ENCODE measurements at places on chromosomes 11 and 22.

DNA sequence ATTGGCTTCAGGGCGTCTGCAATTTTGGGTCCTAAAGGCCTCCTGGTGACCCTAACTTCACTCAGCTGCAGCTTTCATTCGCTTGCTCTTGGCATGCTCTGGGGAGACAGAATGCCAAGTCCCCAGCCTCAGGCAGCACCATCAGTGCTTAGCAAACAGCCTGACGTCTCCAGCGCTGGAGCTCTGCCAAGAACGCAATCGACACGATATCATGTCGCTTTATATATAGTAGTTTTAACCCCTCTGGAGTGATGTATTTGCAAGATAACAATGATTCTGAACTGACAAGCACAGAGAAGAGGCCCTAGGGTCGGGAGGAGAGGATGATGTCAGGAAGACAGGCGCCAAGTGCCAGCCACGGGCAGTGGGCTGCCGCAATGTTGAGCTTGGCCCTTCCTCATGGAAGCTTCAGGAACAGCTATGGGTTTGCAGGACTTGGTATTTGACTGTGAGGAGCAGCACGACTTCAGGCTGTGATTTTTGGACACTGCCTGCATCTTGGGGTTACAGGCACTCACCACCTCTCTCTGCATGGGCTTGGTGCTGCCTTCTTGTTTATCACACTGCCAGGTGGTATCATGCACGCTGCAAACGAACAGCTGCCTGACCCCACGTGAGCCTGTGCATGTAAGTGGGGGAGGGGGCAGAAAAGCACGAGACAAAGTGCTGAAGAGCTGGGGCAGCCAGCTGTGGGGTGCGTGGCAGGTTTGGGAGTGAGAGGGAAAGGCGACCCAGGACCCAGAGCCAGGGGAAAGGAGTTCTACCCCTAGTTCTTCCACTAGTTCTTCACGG, 26.1 kb downstream of the B3GAT1 start:
- DNase-seq: no peak

DNA sequence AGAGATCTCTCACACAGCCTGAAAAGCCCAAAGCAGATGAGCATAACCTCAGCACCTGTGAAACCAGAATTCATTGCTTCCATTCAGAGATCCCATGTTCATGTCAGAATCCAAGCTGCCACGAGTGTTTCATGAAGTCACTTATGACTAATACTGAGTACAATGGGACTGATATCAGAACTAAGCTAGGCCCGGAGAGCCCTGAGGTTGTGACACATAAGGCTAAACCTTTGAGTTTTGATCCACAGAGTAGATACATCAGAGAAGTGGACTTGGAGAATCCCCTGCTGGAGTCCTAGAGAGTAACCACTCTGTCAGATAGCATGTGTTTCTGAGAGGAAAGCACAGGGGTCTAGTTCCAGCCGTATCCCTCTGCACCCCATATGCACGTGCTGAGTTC, 890 bp upstream of the GLYATL1 start:
- no peak for DNase-seq

DNA sequence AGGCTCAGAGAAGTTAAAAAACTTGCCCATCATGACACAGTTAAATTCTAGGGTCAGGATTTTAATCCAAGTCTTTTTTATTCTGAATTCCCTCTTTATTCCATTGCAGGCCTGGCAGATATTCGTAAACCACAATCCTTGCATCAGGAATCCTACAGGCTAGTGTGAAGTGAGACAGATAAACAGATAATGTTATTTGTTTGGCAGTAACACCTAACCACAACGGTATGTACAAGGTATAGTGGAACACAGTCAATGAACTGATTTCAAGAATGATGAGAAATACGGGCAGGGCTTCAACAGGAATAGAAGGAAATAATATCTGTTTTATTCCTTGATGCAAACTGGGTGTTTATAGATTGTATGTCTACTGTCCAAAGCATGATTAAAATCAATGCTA, 32.0 kb upstream of the NARS2 start:
- no peak for DNase-seq

DNA sequence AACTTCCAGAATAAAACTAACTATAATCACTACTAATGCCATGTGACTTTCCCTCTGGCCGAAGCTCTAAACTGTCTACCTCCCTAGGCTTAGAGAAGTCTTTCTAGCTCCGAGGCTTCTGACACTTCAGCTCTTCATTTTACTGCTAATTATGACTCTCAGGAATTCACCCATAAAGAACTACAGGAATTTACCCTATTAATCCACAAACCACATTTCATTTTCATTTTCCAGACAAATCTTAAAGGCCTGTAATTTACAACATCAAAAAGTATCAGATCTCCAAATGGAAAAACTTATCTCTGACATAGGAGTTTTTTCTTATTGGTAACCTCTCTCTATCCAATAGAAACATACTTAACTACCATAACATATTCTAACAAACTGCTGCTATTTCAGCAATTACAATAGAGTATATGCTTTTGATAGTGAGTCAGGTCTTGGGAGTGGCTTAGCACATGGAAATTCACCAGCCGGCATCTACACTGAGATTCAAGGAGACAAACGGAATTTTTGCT, 33.4 kb downstream of the MRTFA start:
- no peak for DNase-seq
